Caco-2 (cell line): ENCODE measurements at places on chromosomes 11 and 22. TPM values are rescaled to one million over a fixed set of nuclear protein-coding genes. Genes with fewer than 3 reads are reported as not detected.
A peak's percentile ranks its signal among the peaks of the same experiment; 100 is the strongest.

Gene TIGD3
- 3.0 and 3.2 TPM in 2 replicates for total RNA-seq

DNA sequence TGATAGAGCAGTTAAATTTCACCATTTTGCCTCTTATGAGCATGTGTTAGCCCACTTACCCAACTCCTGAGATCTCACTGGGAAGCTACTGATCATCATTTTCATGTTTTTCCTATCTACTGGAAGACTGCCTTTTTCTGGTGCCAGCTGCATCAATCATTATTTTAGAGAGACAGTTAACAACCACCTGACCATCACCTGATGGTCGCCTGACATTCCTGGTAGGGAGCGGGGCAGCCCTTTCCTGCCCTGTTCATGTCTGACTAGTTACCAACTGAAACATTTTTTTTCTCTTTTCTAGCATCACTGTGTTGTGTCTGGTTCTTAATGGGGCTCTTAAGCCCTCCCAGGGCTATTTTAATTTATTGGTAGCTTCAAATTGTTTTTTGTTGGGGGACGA is 20.2 kb upstream of the PATL1 start:
- DNase-seq: no peak

DNA sequence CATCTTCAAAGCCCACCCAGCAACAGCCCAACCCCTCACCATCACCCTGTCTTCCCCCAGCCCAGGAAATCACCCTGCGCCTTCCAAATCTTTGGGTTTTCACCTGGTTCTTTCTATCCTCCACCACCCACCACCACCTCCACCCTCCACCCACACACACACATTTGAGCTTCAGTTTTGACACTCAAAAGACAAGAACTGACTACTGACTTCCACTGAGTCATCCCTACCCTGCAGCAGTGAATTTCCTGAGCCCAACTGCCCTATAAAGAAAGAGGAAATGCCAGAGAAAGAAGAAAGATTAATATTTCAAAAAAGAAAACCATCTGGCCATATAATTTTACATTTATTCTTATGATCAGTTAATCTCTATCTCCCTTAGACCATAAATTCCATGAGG is 137.5 kb downstream of the CHST1 start:
- DNase-seq: no peak

DNA sequence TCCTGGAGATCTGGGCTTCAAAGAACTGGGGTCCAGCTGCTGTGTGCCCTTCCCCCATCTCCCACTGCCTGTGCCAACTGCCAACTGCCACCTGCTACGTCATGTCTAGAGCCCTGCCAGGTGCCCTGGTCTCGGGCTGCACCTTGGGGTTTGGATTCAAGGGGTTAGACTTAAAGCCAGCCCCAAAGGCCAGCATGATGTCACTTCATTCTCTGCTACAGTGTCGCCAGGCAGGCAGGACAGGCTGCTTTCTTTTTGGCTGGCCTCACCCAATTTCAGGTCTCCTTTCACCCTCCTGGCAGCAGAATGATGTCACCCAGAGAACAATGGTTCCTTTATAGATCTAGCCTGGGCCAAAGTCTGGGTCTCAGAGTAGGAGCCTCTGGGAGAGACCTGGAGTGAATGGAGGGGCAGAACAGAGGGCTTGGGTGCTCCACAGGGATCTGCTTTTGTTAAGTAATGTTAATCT is 79.5 kb upstream of the CRYBB3 start:
- peak; percentile 52 for DNase-seq

GRCh38 chr11:101436511-101437142 is 147.2 kb downstream of the TRPC6 start:
- peak; percentile 79 for DNase-seq

- DNase-seq: no peak
These were observed 59.8 kb downstream of the LUZP2 start for GRCh38 chr11:24556693-24557092.

- DNase-seq: no peak
These were observed 12.0 kb downstream of the JAML start for GRCh38 chr11:118212781-118213191.

DNA sequence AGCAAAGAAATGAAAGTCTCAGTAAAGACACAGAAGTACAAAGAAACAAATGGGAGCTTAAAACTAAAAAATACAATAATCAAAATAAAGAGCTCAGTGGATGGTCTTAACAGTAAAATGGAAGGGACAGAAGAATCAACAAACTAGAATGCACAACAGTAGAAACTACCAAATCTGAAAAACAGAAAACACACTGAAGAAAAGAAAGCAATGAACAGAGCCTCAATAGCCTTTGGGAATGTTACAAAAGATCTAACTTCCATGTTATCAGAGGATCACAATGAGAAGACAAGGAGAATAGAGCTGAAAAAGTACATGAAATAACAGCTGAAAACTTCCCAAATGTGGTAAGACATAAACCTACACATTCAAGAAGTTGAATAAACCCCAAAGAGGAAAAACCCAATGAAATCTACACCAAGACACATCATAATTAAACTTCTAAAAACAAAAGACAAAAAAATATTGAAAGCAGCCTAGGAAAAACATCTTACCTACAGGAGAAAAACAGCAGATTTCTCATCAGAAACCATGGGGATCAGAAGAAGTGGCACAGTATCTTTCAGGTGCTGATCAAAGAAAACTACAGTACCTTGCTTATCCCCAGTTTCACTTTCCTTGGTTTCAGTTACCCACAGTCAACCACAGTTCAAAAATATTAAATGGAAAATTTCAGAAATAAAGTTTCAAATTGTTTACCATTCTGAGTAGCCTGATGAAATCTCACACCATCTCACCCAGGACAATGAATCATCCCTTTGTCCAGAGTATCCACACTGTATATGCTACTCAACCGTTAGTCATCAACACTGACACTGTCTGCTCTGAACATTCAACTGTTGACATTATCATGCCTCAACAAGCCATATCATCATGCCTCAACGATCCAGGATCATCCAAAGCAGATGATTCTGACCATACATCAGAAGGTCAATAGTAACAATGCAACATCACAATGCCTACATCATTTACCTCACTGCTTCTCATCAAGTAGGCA is 22.2 kb downstream of the RRAS2 start:
- DNase-seq: no peak

- DNase-seq: no peak
These were observed 74.3 kb downstream of the RTL6 start for GRCh38 chr22:44423556-44424358.

DNA sequence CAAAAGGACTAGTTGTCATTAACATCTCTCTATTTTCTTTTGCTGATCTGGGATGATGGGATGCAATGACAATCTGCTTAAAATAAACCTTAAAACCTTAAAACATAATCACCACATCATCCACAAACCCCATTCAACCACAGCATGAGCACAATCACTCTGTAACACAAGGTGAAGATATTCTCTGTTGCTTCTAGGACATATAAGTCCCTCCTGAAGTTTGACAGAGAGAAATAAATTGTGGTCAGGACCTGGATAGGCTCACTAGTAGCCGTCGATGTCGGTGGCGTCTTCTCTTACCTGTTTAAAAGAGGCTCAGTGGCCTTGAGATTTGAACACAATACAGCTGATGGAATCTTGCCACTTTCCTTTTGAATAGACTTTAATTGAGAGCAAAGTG is 47.9 kb downstream of the WT1 start:
- no peak for DNase-seq

Gene APOA5
- total RNA-seq: 1.5 and 2.5 TPM in 2 replicates

- peak; percentile 5 for DNase-seq
These were observed 90.7 kb downstream of the RTL6 start for GRCh38 chr22:44407171-44407986.

- no peak for DNase-seq
These were observed 50.2 kb downstream of the MYH9 start for GRCh38 chr22:36337365-36338130.

- no peak for DNase-seq
These were observed 149.5 kb downstream of the COMMD9 start for GRCh38 chr11:36139767-36140166.

- DNase-seq: peak; percentile 50
These were observed 18.7 kb upstream of the BDNF start for GRCh38 chr11:27718863-27719545.

Gene CRYBA4
- total RNA-seq: 0.68 TPM in 1 of 2 replicates, not detected in the other

GRCh38 chr22:37128555-37129281 is 19.2 kb upstream of the TMPRSS6 start:
- no peak for DNase-seq

DNA sequence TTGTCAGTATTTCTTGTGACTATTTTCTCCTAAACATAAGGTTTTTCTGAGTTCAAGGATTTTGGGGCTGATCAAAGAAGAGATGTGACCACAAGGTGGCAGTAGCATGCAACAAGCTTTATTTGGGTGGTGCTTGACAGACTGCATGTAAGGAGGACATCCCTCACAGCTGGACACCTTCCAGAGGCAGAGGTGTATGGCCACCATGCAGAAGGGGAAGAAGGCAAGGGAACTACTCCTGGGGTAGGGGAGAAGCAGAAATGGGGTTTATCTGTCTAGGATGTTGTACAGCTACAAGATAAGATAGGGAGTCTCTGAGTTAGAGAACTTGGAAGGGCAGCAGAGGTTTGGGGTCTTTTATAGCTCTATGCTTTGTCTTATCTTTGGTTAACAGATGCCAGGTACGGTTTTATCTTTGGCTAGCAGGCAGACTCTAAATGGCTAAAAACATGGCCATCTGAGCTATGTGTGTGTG is 5.1 kb upstream of the BIRC2 start:
- peak; percentile 86 for DNase-seq

GRCh38 chr11:113019711-113020110 is 58.5 kb downstream of the NCAM1 start:
- no peak for DNase-seq

GRCh38 chr22:20248461-20248978 is 19.6 kb downstream of the RTN4R start:
- DNase-seq: no peak

GRCh38 chr11:6632116-6633073 is 13.2 kb upstream of the TPP1 start:
- DNase-seq: no peak
